ENCODE measurements at places on chromosomes 7 and 10. TPM values are rescaled to one million over a fixed set of nuclear protein-coding genes. Genes with fewer than 3 reads are reported as not detected.

MCMBP gene
- 79.1 TPM for total RNA-seq

ZCCHC24 gene
- total RNA-seq = 4.1 TPM

SH2B2 gene
- total RNA-seq = 1.8 TPM

GPER1 gene
- total RNA-seq = 1.0 TPM

UNC5B gene
- total RNA-seq = 1.5 TPM

PIK3CG gene
- total RNA-seq = not detected
